ENCODE measurements at places on chromosomes 3 and 15.

GRCh38 chr3:105518203-105518602 lies 151.5 kb downstream of the ALCAM start:
- no peak for DNase-seq

- no peak for DNase-seq
Observed at GRCh38 chr3:38039101-38039898, at the start of gene DLEC1. Gene DLEC1 (plus strand): TSS chr3:38039208. CDS start chr3:38039226, 18 bp downstream.

- DNase-seq, result no peak
Observed at GRCh38 chr3:58621086-58621830, 44.1 kb upstream of the FAM107A start.

DNA sequence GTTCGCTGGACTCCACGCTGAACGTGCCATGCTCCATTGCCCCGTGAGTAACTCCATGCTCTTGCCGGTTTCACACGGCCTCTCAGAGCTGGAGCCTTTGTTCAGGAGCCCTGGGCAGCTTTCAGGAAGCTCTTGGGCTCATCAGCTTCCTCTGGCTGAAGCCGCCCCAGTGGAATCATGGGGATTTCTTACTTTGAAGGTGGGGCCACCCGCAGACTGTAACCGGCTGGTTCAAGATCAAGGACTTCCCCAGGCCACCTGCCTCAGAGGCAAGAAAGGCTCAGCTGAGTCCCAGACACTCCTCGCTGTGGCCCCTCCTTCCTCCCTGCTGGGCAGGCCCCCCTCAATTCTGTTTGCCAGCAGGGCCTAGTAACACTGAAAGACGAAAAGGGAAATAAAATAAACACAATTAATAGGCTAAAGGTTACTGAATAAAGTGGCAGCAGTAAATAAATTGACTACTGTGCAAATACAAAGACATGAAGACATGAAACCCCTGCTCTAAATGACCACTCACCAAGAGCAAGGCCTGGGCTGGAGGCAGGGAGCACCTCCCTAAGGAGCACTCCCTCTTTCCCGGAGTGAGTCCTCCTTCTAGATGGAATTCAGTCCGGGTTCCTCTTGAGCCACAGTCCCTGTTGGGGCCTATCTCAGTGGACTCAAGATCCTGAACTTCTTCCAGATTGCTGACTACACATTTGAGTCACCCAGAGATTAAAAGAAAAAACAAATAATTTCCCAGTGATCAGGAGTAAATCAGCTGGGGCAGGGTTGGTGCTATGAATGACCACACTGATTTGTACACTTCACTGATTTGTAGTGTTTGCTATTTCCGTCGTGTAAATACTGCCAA lies 51.0 kb downstream of the ZDHHC19 start:
- no peak for DNase-seq

- no peak for DNase-seq
Observed at GRCh38 chr3:61378311-61378710, 127.1 kb upstream of the FHIT start.

- no peak for DNase-seq
Observed at GRCh38 chr15:78212546-78213424, 21.6 kb downstream of the ACSBG1 start.

DNA sequence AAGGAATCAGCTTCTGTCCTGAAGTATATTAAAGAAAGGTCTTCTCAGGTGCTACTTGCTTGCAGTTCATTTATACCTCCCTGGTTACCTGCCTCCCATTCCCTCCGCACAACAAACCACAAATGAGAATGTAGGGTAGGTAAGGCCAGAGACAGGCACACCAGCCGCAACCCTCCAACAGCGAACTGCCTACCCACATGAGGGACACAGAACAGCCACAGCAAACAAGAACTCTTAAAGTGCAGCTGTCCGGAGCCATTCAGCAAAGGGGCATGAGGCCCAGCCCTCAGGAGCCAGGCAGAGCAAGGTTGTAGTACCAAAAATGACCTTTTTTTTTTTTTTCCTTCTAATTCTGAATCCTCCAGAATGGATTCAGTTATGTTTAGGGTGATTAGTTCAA lies 52.4 kb downstream of the SPSB4 start:
- no peak for DNase-seq

DNA sequence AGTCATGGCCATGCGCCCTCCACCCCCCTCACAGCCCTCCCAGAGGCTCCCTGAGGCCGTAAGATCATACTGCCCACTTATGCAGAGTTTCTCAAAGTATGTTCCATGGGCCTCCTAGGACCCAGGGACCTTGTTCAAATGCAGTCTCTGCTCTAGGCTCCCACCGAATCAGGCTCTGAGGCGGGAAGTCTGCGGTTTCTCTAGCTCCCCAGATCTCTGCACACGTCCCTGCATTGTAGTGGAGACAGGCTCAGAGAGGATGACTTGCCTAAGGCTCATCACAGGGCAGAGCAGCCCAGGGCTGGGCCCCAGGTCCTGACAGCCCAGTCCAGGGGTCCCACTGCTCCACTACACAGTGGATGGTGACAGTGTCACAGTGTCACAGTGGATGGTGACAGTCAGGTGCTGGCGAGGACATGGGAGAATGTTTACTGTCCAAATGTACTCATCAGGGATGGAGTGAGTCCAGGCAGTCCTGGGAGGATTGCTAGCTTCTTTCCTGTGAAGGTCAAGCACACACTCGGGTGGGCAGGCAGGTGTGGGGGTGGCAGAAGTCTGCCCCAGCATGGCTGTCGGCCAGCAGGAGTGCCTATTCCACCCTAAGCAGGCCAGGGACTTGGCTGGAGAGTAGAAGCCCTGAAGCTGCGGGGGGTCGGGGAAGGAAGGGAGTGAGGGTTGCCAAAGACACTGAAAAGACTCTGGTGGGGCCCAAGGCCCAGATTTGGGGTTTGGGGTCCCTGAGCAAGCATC lies 12.4 kb downstream of the ANKRD63 start:
- DNase-seq, result no peak
